ENCODE measurements at places on chromosomes 4 and X.

- DNase-seq = no peak
Observed at GRCh38 chrX:140525448-140525847, 20.6 kb upstream of the SOX3 start.

DNA sequence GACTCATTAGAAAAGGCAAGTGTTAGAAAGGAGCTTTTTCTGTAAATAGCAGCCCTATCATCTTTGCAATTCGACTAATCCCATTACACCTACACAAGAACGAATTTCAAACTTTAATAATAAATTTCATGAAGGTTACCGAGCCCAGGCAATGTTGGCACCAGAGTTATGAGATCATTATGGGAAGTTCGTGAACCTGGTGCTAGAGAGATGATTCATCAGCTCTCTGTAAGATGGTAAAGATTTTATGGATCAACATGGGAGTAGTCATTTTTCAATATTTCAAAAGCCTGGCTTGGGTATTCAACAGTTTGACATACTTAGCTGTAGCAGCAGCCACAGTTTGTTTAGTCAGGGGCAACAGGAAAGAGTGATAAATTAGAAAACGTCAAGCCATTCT is 35.8 kb downstream of the AMELX start:
- DNase-seq = no peak

DNA sequence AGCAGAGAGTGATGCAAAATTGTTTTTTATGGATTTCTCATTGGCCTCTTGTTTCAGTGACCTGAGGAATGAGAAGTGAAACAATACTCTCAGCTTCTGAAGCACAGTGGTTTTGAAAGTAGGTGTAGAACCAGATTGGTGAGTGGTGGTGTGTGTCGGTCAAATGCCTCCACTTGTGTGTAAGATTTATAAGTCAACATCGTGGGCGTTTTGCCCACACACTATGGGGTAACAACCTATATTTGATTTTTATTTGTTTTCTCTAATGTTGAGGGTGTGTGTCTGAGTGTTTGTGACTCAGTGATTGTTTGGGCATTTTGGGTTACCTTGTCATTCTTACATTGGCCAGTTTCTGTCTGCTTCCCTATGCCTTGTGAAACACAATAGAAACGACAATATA is 23.3 kb downstream of the ADGRL3 start:
- no peak for DNase-seq

- DNase-seq = no peak
Observed at GRCh38 chrX:3371163-3371562, 24.7 kb upstream of the MXRA5 start.

- DNase-seq = no peak
Observed at GRCh38 chr4:4185528-4185927, 41.2 kb downstream of the OTOP1 start.

DNA sequence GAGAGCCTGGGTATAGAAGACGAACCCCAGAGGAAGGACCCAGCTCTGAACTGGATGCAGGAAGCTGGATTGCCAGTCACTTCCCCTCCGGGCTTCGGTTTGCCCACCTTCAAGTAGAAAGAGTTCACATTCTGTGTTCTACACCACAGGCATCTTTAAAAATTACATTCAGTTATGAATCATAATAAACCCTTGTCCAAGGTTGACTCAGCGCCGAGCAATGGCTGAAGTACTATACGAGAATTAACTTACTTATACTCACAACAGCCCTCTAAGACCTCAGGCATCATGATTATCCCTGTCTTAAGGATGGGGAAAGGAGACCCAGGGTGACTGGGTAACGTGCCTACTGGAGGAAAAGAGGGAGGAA is 72.5 kb downstream of the EVC2 start:
- DNase-seq = no peak
